Epithelial cell of proximal tubule (primary cell): ENCODE measurements at places on chromosomes 3 and 15.
A peak's percentile ranks its signal among the peaks of the same experiment; 100 is the strongest.

- DNase-seq, result peak; percentile 90
Observed at GRCh38 chr15:32824777-32825176, 107.0 kb downstream of the GREM1 start.

- DNase-seq, result no peak
Observed at GRCh38 chr3:21534462-21534861, 216.5 kb downstream of the ZNF385D start.

GRCh38 chr3:101941318-101942040 lies 92.2 kb downstream of the NFKBIZ start:
- no peak for DNase-seq

DNA sequence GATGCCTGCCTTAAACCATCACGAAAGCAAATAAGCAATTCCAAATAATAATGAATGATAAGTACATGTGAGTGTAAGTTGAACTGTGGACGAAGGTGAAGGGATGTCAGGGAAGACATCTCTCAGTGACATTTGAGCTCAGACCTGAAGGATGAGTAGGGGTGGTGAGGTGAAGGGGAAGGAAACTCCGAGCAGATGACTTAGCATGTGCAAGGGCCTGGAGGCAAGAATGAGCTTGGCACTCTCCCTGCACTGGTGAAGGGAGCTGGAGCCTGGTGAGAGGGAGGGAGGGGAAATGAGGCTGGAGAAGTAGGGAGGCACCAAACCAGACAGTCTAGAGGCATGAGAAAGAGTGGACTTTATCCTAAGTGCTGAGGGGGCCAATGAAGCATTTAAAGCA lies 84.3 kb downstream of the MTHFS start:
- DNase-seq, result no peak

- no peak for DNase-seq
Observed at GRCh38 chr3:23620638-23621015, 185.1 kb upstream of the UBE2E1 start.

DNA sequence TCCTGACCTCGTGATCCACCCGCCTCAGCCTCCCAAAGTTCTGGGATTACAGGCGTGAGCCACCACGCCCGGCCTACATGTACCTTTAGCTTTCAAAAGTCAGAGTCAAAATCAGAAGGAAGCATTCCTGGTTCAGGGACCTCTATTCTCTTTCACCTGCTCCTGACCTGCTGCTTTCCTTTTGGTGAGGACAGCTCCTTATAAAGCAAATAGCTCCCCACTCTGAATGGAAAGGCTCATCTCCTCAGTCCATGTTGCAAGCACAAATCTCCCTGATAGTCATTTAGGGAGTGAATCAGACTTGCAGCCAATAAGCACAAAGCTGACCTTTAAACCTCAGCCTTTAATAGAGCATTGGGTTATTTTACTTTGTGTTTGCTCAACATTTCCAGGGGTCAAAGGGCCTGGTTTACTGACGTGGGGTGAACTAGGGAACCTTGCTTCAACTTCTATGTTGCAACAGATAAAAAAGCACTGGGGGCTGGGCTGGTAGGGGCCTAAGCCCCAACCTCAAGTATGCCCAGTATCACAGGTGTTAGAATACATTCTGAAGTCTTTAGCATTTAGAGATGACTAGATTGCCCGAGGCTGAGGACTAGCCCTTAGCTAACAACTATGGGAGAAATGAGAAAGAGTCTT lies 43.1 kb downstream of the THRB start:
- DNase-seq, result peak; percentile 44

- DNase-seq, result no peak
Observed at GRCh38 chr3:38823186-38823585, 7.2 kb upstream of the SCN10A start.
